ENCODE measurements at places on chromosomes 11 and 22.

- DNase-seq = no peak
These were observed 27.3 kb upstream of the MUC5AC start for GRCh38 chr11:1130276-1131032.

- DNase-seq = no peak
These were observed 8.4 kb upstream of the ARHGAP20 start for GRCh38 chr11:110720431-110721275.

DNA sequence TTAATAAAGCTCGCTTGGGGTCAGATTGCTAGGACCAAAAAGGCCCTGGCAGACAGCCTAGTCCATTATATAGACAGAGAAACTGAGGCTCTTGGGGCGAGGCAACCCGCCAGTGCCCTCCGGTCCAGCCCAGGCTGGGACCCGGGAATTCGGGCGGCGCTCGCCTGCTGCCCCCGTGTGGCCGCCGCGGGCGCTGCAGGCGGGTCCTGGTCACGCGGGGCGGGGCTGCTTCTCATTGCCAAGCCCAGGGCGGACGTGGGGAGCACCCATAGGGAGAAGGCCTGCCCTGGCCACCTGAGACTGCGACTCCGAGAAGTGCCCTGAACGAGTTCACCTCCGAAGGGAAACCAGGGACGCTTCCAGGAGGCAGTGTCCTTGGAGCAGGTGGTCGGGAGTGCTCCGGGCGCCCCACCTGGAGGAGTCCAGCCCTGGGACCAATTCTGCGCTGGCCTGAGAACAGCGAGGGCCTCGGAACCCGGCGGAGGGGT, 36.0 kb upstream of the CSNK1E start:
- no peak for DNase-seq

DNA sequence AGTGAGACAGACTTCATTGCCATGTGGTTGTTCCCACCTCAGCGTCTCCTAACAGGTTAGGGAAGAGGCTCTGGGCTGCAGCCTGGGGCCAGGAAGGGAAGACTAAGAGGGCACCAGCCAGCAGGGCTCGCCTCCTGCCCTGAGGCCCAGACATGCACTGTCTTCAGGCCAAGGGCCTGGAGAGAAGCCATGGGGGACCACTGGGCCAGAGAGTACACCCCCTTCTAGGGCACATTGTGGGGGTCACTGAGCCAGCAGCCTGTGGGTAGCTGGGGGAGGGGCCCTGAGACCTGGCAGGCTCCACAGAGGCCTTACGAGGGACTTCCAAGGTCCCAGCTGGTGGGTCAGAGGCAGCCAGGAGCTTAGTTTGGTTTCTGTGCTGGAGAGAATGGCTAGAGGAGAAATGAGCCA, 25.0 kb upstream of the MYRF start:
- DNase-seq = no peak

GRCh38 chr11:65489706-65490320, 9.0 kb upstream of the MALAT1 start:
- DNase-seq = no peak

GRCh38 chr11:76578654-76579055, 91.9 kb downstream of the LRRC32 start:
- DNase-seq = no peak

GRCh38 chr11:72454791-72455190, 20.5 kb upstream of the CLPB start:
- DNase-seq = no peak

GRCh38 chr22:43922123-43922522, 1.5 kb upstream of the PNPLA3 start:
- no peak for DNase-seq

DNA sequence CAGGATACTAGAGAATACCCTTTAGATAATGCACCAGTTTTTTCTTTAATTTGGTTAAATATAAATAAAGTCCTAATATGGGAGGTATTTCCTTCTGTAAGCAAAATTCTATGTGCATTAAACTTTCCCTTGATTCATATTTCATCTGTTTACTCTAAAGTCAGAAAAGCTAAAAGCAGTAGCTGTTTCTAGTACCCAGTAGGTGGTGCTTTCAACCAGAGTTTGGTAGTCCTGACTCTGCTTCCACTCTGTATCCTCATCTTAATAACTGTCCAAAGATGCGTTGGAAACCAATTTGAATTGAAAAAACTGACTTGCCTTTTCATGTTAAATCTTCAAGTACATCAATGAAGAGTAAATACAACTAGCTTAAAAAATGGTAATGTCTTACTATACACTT, 1065.2 kb downstream of the JRKL start:
- no peak for DNase-seq

DNA sequence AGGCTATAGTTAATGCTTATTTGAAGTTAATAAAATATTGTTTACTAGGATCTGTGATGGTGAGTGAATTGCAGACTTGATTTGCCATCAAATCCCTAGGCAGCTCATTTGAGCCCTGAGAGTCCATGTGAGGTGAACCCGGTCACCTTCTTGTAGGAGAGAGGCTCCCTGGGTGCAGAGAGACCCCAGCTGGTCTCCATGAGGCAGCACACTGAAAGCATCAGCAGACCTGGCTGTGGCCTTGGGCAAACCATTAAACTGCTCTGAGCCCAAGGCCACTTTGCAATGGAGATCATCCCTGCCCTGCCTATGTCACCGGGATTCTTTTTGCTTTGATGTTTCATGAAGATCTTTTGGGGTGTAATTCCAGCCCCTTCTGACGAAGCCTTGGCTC, 125.2 kb downstream of the MICAL2 start:
- no peak for DNase-seq

- no peak for DNase-seq
These were observed 18.3 kb upstream of the OR56A3 start for GRCh38 chr11:5923794-5924193.

GRCh38 chr11:46347637-46348311, 511 bp downstream of the DGKZ start:
- no peak for DNase-seq

DNA sequence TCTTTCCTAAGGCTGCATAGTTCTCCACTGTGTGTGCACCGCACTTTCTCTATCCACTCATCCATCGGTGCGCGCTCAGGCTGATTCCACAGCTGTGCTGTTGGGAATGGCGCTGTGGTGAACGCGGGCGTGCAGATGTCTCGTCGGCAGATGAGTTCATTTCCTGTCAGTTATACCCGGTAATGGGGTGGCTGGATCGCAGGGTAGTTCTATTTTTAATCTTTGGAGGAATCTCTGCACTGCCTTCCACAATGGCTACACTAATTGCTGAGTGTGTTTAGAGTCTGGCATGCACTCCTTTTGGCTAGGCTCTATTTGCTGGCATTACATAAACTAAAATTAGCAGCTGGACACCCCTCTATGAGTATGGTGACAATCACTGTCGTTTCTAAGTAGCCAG, 27.9 kb upstream of the KRTAP5-7 start:
- DNase-seq = no peak

DNA sequence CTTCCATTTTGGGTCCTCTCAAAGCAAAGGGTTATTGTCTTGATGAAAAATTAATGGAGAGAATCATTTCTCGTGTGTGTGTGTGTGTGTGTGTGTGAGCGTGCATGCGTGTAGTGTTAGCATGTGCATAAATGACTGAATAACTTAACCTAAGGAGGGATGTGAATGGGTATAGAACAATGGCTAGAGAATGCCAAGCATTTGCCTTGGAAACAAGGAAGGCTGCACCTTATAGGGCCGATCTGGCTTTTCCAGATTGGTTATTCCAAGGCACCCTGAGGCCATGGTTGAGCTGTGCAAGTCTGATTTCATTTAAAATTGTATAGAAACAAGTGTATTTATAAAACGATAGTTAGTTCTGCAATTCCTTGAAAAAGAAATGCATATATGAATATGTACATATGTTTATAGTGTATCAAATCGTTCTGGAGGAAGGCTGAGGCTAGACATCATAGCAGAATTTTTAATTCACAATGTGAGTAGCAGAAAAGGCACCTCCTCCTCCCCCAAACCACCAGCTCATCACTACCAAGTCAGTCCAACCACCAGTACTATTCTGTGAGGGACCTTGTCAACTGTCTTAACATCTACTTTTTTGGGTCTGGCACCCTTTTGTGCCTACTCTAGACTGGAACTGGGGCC, 322.7 kb upstream of the ISX start:
- DNase-seq = no peak

DNA sequence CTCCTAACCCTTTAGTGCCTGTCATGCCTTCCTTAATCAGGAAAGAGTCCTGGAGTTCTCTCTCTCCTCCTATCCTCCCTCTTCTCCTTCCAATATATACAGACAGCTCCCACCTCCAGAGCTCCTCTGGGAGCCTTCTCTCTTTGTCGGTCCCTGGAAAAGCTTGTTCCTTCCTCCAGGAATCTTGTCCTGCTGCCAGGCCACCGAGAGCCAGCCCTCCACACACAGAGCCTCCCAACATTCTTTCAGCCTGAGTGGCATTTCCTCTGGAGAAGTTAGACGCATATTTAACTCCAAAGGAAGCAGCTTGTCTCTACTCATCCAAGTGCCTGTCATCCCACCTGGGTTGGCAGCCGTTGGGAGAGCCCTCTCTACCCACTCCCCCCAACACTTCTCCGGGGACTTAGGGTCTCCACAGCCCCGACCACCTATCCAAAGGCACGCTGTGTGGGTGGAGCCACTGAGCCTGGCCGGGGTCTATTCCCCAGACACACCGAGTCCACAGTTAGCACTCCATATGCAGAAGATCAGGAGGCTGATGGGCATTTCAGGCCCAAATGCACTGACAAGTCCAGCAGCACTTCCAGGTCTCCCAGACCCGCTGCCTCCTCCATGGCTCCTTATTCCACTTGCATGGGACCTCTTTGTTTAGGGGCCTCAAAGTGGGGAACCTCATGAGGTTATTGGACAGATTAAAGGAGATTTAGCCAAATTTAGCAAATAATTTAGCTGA, 31.1 kb downstream of the DKK3 start:
- DNase-seq = no peak

- peak; percentile 12 for DNase-seq
These were observed 435.1 kb upstream of the DDI1 start for GRCh38 chr11:103601225-103601846.
